Activated naive CD4-positive, alpha-beta T cell treated with Interleukin-2 at 50 U/mL for 16 hours (primary cell): ENCODE measurements at places on chromosomes 6 and 20.

- no peak for DNase-seq
Observed at GRCh38 chr6:143097224-143097795, 36.6 kb downstream of the AIG1 start.

DNA sequence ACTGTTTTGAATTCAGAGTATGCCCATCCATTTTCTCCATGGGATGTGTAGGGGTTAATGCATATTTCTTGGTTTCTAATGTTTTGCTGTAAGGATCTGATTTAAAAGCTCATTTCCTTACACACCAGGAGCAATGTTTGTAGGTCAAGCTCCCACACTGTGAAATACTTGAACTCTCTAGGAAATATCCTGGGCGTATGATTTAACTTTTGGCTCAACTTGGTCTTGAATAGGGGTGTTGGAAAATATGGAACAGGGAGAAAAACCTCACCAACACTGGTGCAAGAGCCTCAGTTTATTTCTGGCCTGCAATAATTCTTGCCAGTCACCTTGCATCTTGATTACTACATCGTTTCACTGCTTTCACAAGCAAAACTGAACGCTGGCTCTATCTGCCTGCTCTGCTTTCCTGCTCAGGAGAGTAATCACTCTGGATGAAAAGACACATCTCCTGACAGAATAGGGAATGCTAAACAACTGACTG, 25.1 kb upstream of the RFPL4B start:
- DNase-seq: no peak

- no peak for DNase-seq
Observed at GRCh38 chr6:118548136-118548535, at the start of gene PLN. TSS of gene PLN (plus strand) at chr6:118548296. CDS start at chr6:118558922, 10,626 bp downstream.

- no peak for DNase-seq
Observed at GRCh38 chr6:153484056-153484455, 353.0 kb upstream of the RGS17 start.

GRCh38 chr6:41201764-41202173, 820 bp upstream of the TREML2 start:
- DNase-seq: no peak

- no peak for DNase-seq
Observed at GRCh38 chr20:40582531-40582930, 106.5 kb downstream of the MAFB start.

- DNase-seq: no peak
Observed at GRCh38 chr6:126812651-126813050, 305.8 kb upstream of the RSPO3 start.

DNA sequence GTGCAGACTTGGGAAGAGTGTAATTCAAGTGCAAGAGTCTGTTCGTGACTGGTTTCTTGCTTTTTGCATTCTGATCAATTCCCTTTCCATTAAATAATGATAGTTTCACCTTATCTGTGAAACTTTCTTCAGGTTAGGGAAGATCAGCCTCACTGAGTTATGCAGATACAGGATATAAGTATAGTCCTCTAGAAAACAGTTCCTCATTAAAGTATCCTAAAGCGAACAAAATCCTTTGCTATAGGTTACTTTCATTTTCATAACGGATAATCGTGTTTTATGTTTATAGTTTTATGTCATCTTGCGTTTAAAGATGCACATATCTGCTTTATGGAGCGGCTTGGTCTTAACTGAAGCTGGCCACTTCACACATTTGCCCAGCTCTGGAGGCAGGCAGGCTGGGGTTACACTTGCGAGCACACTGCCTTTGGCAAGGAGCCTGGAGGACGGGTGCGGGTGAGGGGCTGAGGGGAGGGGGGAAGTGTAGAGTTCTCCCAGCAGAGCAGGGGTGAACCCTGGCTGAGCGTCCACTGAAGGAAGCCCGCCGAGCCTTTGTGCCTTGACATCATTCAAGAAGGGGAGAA, 123.5 kb upstream of the IFNGR1 start:
- DNase-seq: no peak

- DNase-seq: no peak
Observed at GRCh38 chr6:162372106-162372505, 355.5 kb downstream of the PRKN start.

- DNase-seq: peak; percentile 76
Observed at GRCh38 chr6:143510991-143511891, at the start of gene FUCA2. TSS of gene FUCA2 (minus strand) at chr6:143511720. CDS start at chr6:143511634, 86 bp downstream.

- DNase-seq: no peak
Observed at GRCh38 chr20:3586093-3586492, 77.1 kb downstream of the GFRA4 start.

GRCh38 chr20:48202334-48203113, 417.2 kb upstream of the SULF2 start:
- DNase-seq: no peak

- no peak for DNase-seq
Observed at GRCh38 chr6:158061709-158062461, 80.2 kb downstream of the SYNJ2 start.

GRCh38 chr20:39876976-39877635, 811.9 kb downstream of the MAFB start:
- no peak for DNase-seq

- DNase-seq: no peak
Observed at GRCh38 chr6:105839266-105839665, 246.9 kb upstream of the PRDM1 start.

GRCh38 chr20:5058873-5059272, 57.6 kb upstream of the SLC23A2 start:
- DNase-seq: no peak

- no peak for DNase-seq
Observed at GRCh38 chr20:13492001-13492481, 146.7 kb downstream of the TASP1 start.

- DNase-seq: no peak
Observed at GRCh38 chr6:111812060-111813038, 60.9 kb downstream of the FYN start.

- no peak for DNase-seq
Observed at GRCh38 chr6:137489046-137490005, 4.9 kb downstream of the OLIG3 start.

DNA sequence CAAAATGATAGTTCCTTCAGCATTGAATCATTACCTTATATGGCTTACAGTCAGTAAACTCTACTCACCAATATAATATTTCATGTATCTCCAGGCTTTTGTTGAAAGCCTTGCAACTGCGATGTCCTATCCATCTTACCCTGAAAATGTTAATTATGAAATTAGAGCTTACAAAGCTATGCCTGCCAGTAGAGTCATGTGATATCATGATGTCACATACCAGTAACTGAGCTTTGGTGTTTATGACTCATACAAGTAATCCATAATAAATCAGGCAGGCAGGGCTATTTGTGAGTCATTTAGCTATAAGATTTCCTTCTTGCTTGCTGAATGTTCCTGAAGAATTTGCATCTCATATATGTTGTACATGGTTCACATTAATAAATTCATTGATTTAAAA, 44.9 kb upstream of the FAM83B start:
- DNase-seq: no peak

GRCh38 chr6:97947841-97948240, 664.8 kb upstream of the MMS22L start:
- no peak for DNase-seq

DNA sequence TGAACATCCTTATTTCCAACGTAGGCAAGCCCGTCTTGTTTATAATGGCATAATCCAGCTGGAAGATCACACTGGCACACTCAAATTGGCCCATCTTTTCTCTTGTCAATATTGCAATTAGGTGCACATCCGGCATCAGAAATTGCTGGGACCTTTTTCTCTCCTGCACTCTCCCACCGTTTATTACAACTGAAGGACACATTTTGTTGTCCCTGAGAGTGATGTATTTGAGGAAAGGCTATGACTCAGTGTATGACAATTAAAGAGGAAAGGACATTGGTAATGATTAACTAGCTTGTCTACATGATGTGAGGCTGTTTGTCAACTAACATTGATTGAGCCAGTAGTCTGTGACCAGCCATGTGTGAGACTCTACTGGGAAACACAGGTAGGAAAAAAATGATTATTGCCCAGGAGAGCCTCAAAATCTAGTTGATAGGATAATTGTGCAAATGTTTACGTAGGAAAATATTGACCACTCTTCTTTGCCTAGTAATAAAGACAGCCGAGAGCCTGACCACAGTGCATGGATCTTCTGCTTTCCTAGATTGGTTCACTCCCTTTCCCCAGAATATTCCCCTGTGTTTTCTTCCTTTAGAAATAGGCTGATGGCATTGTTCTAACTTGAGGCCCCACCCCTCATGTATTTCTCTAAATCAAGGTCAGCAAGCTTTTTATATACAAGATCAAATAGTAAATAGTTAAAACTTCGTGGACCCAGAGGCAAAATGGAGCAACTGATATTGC, 230.0 kb upstream of the BTBD3 start:
- DNase-seq: no peak

- no peak for DNase-seq
Observed at GRCh38 chr6:41872147-41872546, 23.0 kb downstream of the USP49 start.

GRCh38 chr6:129767776-129768485, 58.0 kb upstream of the ARHGAP18 start:
- no peak for DNase-seq

DNA sequence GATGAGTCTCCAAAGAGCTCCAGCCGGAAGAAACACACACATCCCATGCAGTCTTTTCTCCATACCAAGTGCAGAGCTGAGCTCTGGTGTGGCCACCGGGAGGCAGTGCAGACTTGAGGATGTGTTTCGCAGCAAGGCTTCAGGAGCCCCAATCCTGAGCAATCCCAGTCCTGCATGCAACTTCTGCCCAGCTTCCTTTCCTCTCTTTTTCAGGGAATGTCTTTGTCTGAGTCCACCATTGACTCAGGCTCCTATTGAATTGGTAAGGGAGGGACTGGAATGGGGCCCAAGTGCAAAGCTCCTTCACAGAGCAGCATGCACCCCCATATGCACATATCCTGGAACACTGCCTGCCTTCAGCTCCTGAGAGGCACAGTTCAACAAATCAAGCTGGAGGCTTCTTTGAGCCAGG, 50.5 kb upstream of the ASIP start:
- no peak for DNase-seq

DNA sequence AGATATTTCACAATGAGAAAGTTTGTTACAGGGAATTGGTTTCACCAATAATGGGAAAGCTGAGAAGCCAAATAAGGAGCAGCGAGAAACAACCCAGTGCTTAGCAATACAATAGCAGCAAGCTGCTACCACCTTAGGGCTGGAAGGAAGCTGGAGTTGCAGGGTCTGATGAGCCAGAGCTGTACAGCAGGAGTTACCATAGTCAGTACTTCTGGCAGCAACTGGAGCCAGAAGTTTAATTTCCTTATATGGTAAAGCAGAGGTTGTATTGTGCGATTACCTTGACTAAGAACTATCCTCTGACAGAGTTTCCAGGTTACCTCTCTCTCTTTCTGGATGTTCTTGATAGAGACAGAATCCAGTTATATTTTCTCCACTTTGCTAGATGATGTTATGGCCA, 137.1 kb upstream of the OLIG3 start:
- DNase-seq: no peak

GRCh38 chr6:122715725-122716124, 63.8 kb upstream of the FABP7 start:
- DNase-seq: no peak
